Effector CD8-positive, alpha-beta T cell (primary cell): ENCODE measurements at places on chromosomes 13 and 19.

GRCh38 chr19:38430931-38431330 is 2.6 kb upstream of the RYR1 start:
- DNase-seq: no peak

- DNase-seq: no peak
These were observed 118.2 kb downstream of the KLF5 start for GRCh38 chr13:73177017-73177416.

- DNase-seq: no peak
These were observed 53.8 kb downstream of the ZDHHC20 start for GRCh38 chr13:21405309-21405708.

GRCh38 chr19:54316746-54317107 is 3.8 kb upstream of the LILRA5 start:
- DNase-seq: no peak

- DNase-seq: no peak
These were observed 13.2 kb downstream of the PAF1 start for GRCh38 chr19:39377373-39378362.
